ENCODE measurements at places on chromosomes 7 and 10. TPM values are rescaled to one million over a fixed set of nuclear protein-coding genes. Genes with fewer than 3 reads are reported as not detected.

FAM25G gene
- polyA plus RNA-seq, result not detected

- DNase-seq, result no peak
Measured at GRCh38 chr7:157494506-157495176, 157.8 kb downstream of the DNAJB6 start.

DNA sequence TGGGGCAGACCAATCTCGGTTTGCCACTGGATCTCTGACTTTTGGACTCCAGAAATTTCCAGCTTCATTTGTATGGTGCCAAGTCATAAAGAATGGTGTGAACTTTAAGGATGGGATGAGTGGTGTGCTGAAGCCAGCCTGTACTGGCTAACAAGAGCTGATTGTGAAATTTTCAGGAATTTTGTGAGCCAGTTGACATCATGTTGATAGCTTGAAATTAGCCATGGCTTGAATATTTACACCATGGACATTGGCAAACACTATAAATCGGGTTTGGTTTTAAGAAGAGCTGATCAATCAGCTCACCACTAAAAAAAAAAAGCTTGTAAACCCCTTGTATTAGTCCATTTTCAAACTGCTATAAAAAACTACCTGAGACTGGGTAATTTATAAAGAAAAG, 14.1 kb upstream of the MYH16 start:
- no peak for DNase-seq

- DNase-seq, result no peak
Measured at GRCh38 chr7:102024769-102025391, 207.5 kb downstream of the CUX1 start.

- no peak for DNase-seq
Measured at GRCh38 chr7:80488851-80489370, 23.0 kb downstream of the GNAT3 start.

DNA sequence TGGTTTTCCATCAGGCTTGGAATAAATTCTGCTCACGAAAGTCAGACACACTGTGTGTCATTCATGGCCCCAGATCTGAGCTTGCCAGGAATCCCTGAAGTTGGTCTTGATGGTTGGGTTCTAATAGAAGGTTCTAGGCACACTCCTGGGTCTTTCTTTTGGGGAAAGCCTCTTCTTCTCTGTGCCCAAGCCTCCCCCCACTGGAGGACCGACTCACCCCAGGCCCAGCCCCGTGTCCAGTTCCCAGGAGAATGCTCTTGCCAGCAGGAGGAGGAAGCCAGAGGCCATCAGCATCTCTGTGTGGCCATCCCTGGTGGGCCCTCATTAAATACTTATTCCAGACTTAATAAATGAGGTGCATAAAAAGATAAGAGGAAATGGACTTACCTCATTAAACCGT, 548.0 kb downstream of the TCERG1L start:
- no peak for DNase-seq

TDRD1 gene
- 0.06 TPM for polyA plus RNA-seq
